Right ventricle myocardium superior (tissue), 1 donor: ENCODE measurements at places on chromosomes 11 and 22. TPM values are rescaled to one million over a fixed set of nuclear protein-coding genes. Genes with fewer than 3 reads are reported as not detected.

Gene ANKRD42
- total RNA-seq: 3.9 TPM

Gene AMOTL1
- total RNA-seq: 45.5 TPM

Gene CREB3L1
- total RNA-seq: 69.2 TPM

Gene LDHAL6A
- not detected for total RNA-seq

Gene ARHGEF12
- total RNA-seq: 81.7 TPM

Gene GLYAT
- total RNA-seq: 0.22 TPM

Gene OR10A2
- not detected for total RNA-seq

Gene UCP3
- 17.2 TPM for total RNA-seq

Gene SPDYC
- not detected for total RNA-seq

- DNase-seq: peak; percentile 81
Observed at GRCh38 chr11:64553554-64554201, 37.3 kb upstream of the SLC22A12 start.

DNA sequence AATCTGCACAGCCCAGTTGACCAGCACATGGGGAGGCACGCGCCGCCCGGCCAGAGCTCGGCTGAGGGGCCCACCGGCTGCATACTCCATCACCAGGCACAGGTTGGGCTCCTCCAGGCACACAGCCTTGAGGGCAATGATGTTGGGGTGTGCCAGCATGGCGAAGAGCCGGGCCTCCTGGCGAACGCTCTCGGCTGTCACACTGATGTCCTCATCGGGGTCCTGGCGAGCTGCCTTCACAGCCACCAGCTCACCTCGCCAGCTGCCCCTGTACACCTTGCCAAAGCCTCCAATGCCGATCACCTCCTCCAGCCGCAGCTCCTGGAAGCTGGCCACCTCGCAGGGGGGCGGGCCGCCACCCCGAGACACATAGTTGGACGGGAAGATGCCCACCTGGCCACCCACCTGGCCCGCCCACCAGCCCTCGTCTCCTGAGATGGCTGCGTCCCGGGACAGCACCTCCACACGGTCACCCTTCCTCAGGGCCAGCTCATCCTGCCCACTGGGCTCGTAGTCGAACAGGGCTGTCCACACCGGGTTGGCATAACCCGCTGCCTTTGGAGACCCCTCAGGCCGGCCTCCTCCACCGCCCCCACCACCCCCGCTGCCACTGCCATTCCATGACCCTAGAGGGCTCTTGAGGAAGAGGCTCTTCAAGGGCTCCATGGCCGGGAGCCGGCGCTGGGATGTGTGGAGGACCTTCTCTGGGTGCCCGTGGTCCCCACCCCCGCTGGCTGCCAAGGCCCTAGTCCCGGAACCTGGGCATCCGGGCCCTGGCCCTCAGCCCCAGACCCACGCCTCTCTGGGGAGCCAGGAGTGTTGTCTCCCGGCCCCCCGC, 711 bp downstream of the MAP3K11 start:
- DNase-seq: no peak

- no peak for DNase-seq
Observed at GRCh38 chr11:68215524-68216170, 2.6 kb upstream of the KMT5B start.

DNA sequence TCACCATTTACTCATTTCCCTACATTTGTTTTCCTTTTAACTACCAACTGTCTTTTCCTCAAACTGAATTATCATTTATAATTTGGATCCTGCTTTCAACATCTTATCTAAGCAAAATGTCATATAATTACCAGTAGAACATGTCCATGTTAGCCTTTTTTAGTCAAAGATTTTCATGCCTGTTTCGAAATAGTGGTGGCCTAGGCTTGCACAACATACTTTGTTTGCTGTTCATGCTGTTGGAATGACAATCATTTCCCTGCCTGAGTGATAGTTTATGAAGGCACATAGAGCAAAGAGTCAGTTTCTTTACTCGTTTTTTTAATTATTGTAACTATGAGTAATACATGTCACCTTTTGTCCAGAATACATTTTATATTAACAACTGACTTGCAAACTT, 144.3 kb upstream of the ANO3 start:
- no peak for DNase-seq

- DNase-seq: no peak
Observed at GRCh38 chr22:40309631-40310030, 36.7 kb upstream of the ADSL start.

GRCh38 chr11:11113626-11114025, 239.4 kb downstream of the CSNK2A3 start:
- DNase-seq: no peak

GRCh38 chr11:31806928-31807798, 4.0 kb downstream of the PAX6 start:
- DNase-seq: no peak

- no peak for DNase-seq
Observed at GRCh38 chr11:8086001-8086479, 5.0 kb downstream of the TUB start.

DNA sequence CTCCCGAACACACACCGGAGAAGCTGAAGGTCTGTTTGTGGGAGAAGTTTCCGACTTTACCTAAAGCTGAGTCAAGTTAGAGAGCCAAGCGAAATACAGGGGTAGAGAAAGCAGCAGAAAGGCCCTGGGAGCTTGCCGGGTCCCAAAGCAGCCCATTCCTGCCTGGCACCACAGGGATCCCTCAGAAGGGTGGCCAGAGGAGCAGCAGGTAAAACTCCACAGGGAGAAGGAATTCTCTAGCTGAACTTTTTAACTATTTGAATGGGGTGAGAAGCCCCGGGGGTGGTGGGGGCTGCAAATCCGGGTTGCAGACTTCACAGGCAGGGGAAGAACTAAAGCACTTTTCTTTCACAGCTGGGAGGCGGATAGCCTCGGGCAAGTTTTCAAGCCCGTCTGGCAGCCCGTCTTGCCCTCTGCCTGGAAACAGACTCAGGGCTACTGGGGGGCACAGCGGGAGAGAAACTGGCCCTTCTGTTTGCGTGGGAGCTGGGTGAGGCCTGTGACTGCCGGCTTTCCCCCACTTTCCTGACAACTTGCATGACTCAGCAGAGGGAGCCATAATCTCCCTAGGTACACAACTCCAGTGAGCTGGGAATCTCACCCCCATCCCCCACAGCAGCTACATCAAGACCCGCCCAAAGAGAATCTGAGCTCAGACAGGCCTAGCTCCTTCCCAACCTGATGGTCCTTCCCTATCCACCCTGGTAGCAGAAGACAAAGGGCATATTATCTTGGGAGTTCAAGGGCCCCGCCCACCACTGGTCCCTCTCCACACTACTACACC, 311.0 kb downstream of the SBF2 start:
- DNase-seq: no peak

DNA sequence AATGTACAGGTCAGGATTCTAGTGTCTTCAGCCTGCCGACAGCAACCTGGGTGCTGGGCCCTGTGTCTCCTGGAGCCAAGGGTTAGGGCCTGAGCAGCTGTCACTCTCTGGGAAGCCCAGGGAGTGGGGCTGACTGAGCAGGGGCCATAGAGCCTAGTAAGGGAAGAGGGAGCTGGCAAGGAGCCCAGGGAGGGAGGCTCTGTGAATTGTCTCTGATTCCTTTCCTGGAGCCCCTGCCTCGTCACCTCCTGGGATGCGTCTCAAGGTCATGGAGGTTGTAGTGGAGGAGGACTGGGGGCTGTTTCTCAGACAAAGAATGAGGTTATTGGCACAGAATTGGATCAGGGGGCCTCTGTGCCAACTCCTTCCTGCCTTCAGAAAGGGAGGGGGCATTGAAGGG, 11.8 kb downstream of the SOX10 start:
- DNase-seq: no peak

GRCh38 chr22:37752189-37753087, 55.3 kb upstream of the GCAT start:
- peak; percentile 97 for DNase-seq

- peak; percentile 88 for DNase-seq
Observed at GRCh38 chr22:38505541-38506117, 482 bp downstream of the DDX17 start.

- no peak for DNase-seq
Observed at GRCh38 chr22:30104501-30105156, 24.4 kb downstream of the HORMAD2 start.

DNA sequence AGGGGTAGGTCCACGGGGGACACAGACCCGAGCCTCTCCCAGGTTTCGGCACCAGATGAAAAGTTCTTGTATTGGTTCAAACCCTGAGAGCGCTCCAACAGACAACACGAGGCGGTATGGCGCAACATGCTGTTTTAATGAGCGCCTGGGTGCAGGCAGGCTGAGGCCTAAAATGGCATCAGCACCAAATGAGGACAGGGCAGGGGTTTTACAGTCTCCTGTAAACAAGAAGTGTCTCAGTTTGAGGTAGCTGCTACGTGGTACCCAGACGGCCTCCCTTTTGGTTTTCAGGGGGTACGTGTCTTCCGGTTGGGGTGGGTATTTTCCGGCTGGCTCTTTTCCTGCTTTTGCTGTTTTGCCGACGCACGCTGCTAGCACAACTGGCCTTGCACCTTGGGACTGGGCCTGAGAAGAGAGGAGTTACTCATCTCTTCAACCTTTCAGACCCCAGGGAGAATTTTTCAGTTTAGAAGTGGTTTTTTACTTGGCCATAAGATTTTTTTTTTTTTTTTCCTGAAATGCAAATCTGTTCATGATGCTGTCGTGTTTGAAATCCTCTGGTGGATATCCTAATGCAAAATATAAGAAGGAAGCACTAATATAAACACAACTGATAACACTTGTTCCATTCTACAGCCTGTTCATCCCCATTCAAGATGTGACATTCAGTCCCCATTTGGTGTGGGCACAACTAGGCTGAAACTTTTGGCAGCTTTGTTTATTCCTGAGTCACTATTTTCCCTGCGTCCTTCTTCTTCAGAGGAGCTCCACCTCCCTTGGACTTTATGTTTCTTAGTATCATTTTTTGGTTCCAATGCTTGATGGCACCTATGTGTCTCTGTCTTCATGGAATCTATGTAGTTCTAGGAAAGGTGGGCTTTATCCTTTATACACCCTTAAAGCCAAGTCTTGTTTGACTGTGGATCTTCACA, 6.5 kb downstream of the PPFIBP2 start:
- DNase-seq: no peak

GRCh38 chr22:23912293-23912903, 18.2 kb downstream of the MIF start:
- no peak for DNase-seq

DNA sequence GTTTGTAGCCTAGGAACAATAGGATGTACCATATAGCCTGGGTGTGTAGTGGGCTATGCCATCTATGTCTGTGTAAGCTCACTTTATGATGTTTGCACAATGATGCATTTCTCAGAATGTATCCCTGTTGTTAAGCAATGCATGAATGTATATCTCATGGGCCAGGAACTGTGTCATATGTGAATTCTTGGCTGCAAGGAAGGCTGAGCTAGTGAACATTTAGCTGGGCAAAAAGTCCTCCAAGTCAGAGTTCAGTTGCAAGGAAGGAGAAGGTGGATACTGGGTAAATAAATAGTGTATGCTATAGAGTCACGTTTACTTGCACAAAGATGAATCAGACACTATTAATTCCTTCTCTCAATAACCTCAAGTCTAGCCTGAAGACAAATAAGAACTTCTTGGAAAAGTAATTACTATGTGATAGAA, 136.1 kb downstream of the EHF start:
- no peak for DNase-seq

- DNase-seq: peak; percentile 66
Observed at GRCh38 chr22:44935724-44936123, 74.1 kb downstream of the PHF21B start.

DNA sequence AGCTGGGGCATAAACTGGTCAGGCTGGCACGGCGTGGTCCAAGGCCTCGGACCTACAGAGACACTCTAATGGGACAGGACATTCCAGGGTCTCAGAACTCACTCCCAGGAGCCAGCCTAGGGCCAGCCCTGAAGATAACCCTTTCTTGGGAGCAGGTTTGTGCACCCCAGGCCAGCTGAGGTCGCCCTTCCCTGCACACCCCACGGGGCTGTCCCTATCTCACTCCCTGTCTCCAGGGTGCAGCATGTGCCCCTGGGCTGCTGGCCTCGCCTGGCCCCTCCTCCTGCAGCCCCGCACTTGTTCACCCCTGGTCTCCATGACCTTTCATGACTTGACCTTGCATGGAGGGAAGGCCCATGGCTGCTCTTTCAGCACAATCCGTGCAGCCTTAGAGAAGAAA, 1321.8 kb downstream of the BRD1 start:
- no peak for DNase-seq

DNA sequence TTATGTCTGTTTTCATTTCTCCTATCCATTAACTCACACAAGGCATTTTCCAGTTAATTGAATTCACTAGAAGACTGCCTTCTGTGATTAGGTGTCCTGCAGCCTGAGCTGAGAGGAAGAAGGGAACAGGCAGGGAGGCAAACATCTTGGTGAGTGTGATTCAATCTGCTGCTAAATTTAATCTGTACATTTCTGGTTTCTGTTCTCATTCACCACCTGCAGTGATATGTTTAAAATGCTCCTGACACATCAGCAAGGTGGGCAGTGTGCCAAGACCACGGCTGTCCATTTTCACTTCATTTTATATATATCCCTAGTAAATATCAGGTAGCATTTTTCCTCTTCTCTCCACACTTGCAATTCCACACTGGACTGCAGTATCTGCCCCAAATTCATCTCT, 416.5 kb downstream of the TMEM135 start:
- DNase-seq: no peak

- DNase-seq: no peak
Observed at GRCh38 chr11:60953781-60954180, 1.8 kb upstream of the SLC15A3 start.

DNA sequence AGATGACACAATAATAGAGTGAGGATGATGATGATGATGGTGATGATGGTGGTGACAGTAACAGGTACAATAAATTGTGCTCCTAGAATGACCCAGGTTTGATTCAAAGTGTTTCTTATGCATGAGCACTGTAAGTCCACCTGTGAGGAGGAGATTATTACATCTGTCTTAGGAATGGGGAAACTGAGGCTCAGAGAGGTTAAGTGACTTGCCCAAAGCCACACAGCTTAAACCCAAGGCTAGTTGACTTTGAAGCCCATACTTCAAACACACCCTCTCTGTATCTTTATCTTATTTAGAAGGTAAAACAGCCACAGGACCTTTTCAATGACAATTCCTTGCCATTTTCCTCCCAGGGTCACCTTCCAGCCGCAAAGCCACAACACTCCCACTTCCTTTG, 88.9 kb downstream of the MIAT start:
- DNase-seq: no peak

- DNase-seq: peak; percentile 27
Observed at GRCh38 chr22:41902016-41902415, 12.9 kb downstream of the SHISA8 start.

DNA sequence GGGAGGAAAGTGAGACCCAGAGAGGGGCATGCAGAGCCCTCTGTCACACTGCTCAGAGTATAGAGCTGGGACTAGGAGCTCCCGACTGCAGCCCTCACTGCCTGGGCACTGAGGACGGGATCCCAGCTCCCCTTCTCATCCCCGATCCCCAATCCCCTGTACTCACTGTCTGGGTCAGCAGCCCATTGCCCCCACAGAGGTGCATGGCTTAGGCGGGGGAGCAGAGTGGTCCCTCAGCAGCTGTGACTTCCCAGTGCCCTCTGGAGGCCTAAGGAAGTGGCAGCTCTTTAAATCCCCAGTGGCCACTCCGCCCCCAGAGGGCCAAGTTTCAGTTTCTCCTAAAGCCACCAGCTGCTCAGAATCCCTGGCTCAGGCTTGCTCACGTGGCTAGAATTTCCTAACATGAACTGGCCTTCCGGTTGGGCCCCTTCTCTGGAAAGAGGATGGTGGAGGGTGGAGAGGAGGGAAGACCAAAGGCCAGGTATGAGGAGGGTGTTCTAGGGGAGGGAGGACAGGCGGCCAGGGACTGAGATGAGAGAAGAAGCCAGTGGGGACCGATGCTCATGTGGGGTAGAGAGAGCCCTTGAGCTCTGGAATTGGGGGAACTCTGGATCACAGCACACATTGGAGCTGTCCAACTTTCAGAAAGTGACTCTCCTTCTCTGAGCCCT, at the start of gene BATF2:
BATF2 (minus strand) TSS at position 262 of the 671 bp plus-strand sequence; CDS start at position 205, 57 bp downstream.
- DNase-seq: peak; percentile 79
